ENCODE measurements at places on chromosomes 16 and 17.

GRCh38 chr16:26015776-26016175 lies 324.0 kb downstream of the HS3ST4 start:
- DNase-seq, result no peak

GRCh38 chr16:85912211-85912974 lies 13.4 kb downstream of the IRF8 start:
- DNase-seq, result no peak

DNA sequence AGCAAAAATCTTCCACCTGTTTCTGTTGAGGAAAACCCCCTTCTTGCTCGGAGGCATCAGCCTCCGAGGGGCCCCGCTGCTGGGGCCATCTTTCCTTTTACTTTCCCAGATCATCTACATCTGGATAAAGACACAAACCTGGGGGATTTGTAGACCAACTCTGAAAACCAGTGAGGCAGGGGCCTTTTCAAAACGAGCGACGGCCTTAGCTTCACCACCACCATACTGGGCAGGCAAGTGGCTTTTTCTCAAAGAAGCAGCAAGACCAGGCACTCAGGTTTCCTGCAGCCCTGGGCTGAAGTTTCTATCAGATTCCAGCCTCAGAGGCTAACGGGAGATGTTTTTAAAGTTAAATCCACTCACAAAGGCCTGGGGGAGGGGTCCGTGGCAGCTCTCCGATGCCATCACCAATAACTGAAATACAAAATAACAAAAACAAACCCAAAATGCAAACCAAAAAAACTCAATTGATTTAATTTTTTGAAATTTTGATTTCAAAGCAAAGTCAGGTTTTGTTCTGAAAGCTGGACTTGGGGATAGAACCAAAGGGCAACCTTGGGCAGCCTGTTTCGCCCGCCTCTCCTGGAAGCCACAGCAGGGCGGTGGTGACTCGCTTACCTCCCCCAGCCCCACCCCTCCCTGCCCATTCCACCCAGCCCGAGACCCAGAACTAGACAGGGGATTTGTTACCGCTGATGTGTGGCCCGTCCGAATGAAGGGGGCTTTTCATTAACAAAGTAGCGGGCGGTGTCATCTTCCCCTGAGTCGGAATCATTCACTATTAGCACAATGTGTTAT lies 55.8 kb downstream of the SALL1 start:
- no peak for DNase-seq

DNA sequence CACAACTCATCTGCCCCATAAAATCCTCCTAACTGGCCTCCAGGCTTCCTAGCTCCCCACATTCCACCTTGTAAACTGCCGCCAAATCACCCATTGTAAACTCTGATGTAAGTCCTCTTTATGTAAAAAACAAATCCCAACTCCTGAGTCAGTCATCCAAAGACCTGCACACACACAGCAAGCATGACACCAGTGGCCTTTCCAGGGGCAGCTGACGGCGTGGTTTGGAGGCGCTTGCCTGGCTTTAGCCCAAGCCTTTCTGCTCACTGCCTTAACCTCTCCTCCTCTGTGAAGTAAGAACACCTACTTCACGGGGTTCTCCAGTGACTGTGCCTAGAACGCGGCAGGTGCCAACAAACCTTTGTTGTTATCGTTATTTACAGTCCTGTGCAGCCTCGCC lies 14.0 kb downstream of the UBE2O start:
- no peak for DNase-seq

GRCh38 chr17:74919440-74920305 lies 3.4 kb downstream of the USH1G start:
- DNase-seq, result peak; percentile 35

DNA sequence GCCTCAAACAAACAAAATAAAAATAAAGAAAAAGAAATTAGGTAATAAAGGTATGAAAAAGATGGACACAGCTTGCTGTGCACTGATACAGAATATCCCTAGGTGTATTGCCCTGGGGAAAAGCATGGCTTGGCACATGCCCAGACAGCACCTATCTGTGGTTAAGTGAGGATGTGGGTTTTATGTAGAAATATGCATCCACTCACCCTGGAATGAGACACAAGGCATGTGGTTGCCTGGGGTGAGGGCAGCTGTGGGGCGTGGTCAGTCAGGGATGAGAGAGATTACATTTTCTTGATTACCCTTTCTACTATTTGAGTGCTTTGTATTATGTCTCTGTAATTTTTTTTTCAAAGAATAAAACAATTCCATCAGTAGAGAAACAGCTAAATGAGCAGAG lies 6.9 kb downstream of the PLLP start:
- DNase-seq, result peak; percentile 21

GRCh38 chr16:11310997-11311561 lies 29.9 kb upstream of the PRM1 start:
- DNase-seq, result peak; percentile 82

- no peak for DNase-seq
Measured at GRCh38 chr16:86403085-86403484, 107.2 kb upstream of the FOXF1 start.

DNA sequence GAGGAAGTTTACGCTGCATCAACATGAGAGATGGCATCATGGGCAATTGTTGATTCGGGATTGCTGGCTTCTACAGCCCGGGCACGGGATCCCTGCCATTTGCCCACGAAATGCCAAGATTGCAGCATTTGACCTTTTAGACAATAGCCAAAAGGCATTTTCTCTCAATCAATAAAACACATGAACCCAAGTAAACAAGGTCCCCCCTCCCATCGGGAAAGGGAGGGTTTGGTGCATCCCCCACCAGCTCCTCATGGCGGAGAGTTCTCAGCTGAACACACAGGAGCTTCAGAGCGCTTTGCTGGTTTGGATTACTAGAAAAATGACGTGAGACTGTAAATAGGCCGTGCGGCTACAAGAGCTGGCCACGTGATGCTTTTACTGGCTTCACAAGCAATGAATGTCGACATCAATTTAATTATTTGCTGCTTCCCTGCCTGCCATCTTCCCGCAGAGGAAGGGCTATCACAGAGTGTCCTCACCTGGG lies 147.6 kb downstream of the C16orf95 start:
- no peak for DNase-seq

DNA sequence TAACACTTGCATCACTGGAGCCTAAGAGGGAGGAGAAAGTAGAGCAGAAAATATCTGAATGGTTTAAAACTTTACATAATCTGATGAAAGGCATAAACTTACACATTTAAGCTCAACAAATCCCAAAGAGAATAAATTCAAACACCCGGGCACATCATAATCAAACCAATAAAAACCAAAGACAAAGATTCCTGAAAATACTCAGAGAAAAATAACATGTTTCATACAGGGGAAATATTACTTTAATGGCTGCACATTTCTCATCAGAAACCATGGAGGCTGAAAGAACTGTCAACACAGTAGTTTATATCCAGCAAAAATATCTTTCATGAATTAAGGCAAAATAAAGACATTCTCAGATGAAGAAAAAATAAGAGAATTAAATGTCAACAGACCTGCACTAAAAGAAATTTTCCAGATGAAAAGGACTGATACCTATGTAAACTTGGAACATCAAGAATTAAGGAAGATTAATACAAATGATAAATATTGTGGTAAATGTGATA lies 34.2 kb downstream of the C16orf87 start:
- no peak for DNase-seq

DNA sequence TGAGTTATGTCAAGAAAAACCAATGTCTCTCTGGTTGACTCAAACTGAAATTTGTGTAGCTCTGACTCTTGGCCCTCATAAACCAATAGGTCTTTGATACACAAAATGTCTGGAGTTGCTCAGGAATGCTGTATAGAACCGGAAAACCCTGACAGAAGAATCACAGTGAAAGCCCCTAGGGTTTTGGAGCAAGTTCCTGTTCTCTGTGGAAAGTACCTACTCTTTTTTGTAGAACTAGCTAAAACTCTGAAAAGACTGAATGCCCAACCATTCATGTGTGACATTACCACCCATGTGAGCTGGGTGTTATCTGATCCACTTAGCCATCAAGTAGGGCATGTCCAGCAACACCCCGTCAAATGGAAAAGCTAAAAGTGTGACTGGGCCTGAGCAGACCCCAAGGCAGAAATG lies 28.8 kb downstream of the CCL4 start:
- DNase-seq, result peak; percentile 40

DNA sequence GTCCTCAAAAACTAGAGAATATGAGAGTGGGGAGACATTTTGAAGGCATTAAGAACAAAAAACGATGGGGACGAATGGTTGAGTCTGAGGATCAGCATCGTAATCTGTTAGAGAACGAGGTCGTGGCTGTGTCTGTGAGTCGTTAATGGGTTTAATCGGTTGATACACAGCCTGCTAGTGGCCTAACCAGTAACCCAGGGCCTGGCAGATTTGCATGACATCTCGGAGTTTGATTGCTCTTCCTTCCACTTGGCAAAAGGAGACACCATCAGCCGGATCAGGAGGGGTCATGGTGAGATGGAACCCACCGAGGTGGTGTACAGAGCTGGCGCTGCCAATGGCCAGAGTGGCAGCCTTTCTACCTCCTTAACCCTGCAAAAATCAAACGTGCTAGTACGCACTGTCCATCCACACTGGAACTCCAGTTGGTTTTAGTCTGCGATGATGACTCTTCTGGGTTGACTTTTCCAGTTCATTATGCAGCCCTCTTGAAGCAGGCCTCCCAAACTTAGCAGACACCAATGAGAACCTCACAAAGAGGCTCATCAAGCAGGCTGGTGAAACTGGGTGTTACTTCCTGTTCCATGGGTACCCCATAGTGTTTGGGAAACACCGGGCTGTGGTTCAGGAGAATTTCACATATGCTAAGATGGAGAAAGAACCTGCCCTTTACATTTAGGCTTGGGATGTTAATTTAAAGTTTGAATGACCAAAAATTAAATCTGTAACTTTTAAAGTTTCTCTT lies 4.1 kb downstream of the HS3ST3B1 start:
- DNase-seq, result no peak

DNA sequence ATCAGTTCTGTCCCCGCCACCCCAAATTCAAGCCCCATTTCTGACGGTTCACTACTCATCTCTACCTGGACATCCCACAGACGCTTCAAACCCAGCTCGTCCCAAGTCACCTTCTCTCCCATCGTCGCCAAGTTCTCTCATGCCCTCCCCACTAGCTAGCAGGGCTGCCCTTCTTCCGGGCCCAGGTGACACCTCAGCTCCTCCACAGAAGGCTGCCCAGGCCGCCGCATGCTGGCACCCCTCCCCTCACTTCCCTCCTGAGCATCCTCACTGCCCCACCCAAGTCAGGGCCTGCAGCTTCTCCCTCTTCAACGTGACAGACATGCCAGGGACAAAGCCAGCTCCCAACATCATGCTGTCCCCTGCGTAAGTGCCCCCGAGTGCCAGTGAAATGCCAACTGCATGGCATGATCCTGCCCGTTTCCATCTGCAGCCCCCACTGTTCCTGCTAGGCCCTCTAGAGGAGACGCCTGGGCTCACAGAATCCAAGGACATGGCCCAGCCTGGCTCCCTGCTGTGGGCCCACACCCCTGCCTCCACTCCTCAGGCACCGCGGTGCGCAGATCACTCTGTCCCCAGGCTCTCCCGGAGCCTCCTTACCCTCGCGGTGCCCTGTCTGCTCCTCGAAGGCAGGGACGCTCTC lies 5.9 kb downstream of the CYB561 start:
- DNase-seq, result no peak

- DNase-seq, result peak; percentile 56
Measured at GRCh38 chr17:78798695-78799559, 16.9 kb upstream of the CYTH1 start.

DNA sequence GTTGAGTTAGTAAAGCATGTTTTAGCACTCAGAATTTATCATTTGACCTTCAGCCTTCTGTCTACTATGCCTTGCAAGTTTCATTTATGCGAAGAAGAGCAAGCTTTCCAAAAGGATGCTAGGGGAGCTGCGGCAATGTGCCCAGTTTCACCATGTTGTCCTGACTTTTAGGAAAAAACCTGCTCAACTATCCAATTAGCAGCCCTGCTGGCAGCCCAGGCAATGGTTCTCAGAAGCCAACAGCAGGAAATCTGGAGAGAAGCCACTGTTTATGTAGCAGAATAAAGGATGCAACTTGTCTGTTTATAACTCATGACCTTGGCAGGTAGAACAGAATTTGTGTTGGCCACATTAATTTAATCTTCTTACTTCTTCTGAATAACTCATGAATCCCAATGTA lies 230.8 kb downstream of the ABCC12 start:
- no peak for DNase-seq

DNA sequence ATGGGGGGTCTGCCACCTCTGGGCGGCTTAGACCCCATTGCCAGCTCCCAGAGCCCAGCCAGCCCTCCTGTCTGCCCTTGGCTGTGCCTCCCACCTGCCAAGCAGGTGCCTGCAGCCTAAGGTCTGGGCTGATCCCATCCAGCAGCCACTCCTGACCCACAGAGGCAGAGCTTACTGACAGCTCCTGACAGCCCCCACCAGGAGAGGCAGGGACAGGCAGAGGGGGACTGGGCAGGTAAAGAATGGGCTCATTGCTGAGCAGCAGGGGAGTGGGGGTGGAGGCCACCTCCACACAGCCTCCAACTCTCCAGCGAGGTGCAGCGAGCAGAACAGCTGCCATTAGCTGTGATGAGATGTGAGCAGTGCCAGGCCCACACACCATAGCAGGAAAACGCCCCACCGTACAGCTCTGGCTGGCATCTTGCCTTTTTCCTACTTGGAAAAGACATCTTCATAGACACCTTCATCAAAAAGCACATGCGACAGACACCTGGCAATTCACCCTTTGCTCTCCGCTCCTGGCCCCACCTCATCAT lies 164.4 kb downstream of the C16orf78 start:
- no peak for DNase-seq

DNA sequence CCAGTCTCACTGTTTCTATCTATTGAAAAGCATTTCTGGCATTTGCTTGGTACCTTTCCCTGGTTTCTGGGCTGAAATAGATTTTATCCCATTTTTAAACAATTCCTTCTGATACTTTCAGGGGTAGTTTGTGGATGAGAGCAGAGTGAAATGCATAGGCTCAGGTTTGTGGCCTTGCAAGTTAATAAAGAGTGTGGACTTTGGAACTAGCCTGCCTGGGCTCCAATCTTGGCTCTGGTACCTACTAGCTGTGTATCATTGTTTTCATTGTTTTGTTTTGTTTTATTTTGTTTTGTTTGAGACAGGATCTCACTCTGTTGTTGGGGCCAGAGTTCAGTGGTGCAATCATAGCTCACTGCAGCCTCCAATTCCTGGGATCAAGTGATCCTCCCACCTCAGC lies 175.5 kb downstream of the PRKCB start:
- DNase-seq, result no peak

- DNase-seq, result no peak
Measured at GRCh38 chr17:44552361-44552760, 4.9 kb upstream of the FZD2 start.

DNA sequence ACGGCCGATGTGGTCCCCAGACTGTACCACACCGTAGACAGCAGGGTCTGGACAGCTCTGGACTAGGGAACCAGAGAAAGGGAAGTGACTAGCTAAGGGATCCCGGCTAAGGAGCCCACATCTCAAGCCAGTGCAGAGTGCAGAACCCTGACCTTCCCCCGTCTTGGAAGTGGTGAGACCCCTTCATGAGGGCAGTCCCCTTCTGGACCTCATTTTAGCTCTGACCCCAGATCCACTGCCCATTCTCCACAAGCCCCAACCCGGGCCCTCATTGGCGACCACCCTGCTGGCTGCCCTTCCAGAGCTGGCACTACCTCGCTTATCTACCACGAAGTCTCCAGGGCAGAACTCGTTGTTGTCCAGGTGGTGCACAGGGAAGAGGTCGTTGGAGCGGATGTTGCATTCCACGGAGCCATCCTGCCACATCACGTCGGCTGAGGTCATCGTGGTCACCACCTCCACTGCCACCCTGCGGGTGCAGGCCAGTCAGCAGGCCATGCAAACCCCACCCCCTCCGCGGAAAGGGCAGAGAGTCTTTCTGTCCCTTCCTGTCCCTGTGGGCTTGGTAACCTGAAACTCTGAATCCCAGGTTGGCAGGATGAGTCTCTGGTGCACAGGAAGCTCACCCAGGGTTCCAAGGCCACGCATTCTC lies 14.2 kb downstream of the SPHK1 start:
- no peak for DNase-seq
